ENCODE measurements at places on chromosomes 3 and 15.

GRCh38 chr3:97910931-97911351 lies 61.3 kb downstream of the RIOX2 start:
- no peak for DNase-seq

- DNase-seq, result no peak
Measured at GRCh38 chr15:29699791-29700190, 122.5 kb downstream of the TJP1 start.

DNA sequence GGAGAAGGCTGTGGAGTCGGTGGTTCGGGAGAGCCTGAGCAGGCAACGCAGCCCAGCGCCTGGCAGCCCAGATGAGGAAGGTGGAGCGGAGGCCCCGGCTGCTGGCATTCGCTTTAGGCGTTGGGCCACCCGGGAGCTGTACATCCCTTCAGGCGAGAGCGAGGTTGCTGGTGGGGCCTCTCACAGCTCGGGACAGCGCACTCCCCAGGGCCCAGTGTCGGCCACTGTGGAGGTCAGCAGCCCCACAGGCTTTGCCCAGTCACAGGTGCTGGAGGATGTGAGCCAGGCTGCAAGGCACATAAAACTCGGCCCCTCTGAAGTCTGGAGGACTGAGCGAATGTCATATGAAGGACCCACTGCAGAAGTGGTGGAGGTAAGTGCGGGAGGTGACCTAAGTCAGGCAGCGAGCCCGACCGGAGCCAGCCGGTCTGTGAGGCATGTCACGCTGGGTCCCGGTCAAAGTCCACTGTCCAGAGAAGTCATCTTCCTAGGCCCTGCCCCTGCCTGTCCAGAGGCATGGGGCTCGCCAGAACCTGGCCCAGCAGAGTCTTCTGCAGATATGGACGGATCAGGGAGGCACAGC lies 26.7 kb downstream of the SYNM start:
- no peak for DNase-seq

GRCh38 chr15:62618846-62619504 lies 423.6 kb upstream of the TPM1 start:
- DNase-seq, result no peak

- no peak for DNase-seq
Measured at GRCh38 chr15:22808240-22808639, 21.8 kb downstream of the NIPA1 start.

- no peak for DNase-seq
Measured at GRCh38 chr3:158520433-158520832, 50.6 kb upstream of the MLF1 start.

GRCh38 chr3:31550452-31551251 lies 17.9 kb downstream of the STT3B start:
- no peak for DNase-seq

- no peak for DNase-seq
Measured at GRCh38 chr3:16417945-16418739, 95.4 kb downstream of the RFTN1 start.

DNA sequence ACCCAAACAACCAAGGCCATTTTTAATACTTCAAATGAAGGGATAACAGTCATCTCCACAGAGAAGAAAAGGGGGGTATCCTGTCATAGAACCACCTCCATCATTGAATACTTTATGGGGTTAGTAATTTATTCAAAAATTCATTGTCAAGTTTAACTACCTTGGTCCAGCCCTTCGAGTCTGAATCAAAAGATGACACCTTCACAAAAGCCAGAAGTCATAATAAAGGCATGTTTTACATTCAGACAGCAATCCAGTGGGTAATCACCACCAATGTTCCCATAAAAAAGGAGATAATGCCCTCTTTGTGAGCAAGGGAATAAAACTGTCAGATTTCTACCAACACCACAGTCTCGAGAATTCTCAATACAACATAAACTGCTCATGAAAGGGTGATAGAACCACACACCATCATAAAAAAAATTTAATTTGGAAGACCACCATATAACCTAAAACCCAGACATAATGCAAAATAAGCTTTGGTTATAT lies 145.6 kb upstream of the ZBTB20 start:
- no peak for DNase-seq

DNA sequence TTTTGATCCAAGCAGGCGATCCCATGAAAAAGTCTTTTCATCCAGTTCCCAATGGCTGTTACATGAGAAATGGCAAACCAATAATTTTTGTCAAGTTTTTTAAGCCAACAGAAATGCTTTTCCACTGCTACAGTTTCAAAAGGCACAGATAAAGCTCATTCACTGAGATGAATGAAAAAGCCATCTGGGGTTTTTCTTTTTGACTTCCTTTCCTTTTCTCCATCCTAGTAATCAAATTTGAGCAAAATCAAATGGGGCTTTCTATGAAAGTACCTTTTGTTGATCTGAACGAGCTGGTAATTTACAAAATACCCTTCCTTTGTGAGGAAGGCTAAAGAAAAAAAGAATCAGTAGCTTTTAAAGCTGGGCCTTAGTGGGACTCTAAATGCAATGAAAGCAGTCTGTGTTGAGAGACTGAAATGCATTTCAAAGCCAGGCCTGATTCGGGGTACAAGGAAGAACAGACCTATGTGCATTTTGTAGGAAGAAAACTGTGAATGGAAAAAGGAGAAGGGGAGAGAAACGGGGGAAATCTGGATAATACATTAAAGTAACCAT lies 185.2 kb upstream of the DNAJC19 start:
- DNase-seq, result no peak
